ENCODE measurements at places on chromosomes 2 and 18. TPM values are rescaled to one million over a fixed set of nuclear protein-coding genes. Genes with fewer than 3 reads are reported as not detected.

DNA sequence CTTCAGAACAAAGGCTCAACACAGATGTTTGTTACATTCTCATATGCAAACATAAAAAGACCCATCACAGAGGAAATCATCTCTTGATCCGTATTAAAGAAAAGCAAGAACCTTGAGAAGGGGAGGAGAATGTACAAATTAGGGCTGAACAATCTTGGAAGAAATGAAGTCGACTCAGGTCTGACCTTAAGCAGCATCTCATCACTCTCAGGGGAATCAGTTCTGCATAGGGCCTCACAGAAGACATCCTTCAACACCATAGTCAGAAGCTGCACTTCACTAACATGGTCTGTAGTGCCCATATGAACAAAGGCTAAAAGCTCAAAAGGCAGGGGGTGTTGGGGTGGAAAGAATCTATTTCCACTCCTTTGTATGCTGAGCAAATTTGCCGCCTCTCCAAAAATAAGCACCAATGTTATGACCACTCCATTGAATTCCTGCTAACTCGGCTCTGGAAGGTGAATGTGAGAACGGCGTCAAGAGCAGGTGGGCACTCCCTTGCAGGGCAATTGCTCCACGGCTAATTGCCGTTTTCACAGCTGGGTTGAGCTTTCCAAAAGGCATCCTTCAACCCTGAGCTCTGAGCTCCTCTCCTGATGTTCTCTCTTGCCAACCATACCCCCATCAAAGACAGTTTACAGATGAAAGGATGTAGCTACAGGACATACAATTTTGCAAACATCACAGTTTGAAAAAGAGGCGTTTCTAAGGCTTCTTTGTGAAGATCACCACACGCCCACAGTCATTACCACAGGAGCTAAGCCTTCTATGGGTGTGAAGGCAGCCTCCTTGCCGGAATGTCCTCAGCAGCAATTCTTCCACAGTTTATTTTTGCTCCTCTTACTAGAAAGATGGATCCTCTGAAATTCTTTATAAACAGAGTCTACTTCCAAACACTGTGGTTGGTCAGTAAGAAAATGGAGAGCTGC, 10.0 kb downstream of the KLF7 start:
- DNase-seq, result no peak

DNA sequence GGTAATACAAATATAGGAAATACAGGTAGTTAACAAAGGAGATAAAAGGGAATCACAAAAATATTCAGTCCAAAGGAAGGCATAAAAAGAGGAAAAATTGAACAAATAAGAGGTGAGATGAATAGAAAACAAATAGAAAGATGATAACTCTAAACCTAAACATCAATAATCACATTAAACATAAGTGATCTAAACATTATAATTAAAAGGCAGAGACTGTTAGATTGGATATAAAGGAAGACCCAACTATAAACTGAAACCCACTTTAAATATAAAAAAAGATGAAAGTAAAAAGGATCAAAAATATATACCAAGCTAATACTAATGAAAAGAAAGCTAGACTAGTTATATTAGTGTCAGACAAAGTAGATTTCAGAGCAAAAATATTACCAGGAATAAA, 152.3 kb downstream of the ZBTB7C start:
- no peak for DNase-seq

GRCh38 chr2:102012061-102012614, 20.4 kb downstream of the IL1R2 start:
- DNase-seq, result no peak

GRCh38 chr18:14964002-14964401, 216.0 kb downstream of the ANKRD30B start:
- no peak for DNase-seq

DNA sequence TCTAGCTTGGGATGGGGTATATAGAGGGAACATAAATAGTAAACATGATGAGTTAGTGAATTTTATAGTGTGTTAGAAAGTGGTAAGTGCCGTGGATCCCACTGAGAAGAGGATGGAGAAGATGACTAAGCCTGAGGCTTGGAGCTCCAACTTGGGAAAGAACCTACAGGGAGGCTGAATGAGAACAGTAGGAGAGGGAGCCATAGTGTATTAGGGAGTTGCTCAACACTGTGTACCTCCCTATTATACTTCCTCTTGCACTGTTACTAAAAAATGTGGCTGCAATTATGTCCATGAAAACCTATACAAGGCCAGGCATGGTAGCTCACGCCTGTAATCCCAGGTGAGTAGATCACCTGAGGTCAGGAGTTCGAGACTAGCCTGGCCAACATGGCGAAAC, 2.9 kb upstream of the SLC19A3 start:
- no peak for DNase-seq

- DNase-seq, result no peak
These were observed 51.2 kb downstream of the CHMP3 start for GRCh38 chr2:86512034-86512433.

The METAP1D gene
- total RNA-seq, result 32.4 TPM

The TTR gene
- total RNA-seq, result not detected
